ENCODE measurements at places on chromosomes 7 and 10.

DNA sequence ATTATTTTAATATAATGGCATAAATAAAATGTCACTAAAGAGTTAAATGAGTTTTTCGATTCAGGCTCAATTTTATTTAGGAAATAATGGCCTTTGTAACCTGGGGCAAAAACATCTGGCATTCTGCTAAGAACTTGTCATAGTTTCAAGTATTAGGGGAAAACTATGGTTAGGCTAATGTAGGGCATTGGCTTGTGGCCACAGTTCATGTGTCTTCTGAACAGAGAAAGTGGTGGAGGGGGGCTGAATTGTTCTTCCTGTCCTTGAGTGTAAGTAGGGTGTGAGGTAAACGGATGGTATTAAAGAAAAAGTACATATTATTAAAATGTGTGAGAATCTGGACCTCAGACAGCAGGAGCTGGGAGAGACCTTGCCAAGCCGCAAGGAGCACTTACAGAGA is 69.1 kb upstream of the KLF14 start:
- DNase-seq, result no peak

GRCh38 chr10:23139677-23140076 is 44.3 kb downstream of the MSRB2 start:
- DNase-seq, result no peak

DNA sequence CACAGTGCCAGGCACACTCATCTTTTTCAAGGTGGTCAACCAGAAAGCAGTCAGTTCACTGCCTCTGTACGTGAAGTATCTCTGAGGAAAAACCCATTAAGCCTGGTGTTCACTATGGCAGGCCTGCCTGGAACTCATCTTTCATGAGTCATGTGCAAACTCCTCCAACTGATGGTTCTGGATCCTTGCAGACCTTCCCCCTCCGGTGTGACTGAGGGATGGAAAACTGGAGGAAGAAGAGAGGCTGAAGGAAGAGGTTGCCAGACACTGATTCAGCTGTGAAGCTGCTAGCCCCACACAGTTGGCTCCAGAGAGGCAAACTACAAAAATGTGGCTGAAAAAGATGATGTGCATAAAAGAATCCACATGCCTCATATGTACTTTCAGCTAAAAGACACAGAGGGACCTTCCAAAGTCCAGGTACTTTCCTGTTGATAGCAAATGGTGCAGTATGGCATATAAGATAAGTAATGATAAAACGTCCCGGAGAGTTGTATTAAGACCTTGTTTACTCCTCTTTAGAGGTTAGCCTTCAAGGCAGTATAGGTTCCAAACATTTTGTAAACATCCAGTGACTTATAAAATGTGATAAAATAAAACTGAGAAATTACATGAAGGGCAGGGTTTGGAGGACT is 2.7 kb downstream of the CYP3A5 start:
- no peak for DNase-seq

DNA sequence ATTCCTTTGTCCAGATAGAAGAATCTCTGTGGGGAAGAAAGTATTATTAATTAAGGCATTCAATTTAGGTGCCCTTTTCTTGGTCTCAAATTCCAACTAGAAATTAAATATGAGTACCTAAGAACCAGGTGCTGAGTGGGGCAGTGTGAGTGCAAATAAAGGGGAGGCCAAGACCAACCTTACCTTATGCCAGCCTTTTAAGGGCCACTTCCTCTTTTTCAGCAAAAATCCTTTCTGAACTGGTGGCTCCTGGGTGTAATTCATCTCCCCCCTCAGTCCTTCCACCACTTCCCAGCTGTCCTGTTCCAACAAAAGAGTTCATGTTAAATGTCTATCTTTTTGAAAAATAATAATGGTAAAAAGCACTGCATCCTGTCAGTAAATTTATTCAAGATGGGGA is 108.2 kb downstream of the OSBPL3 start:
- DNase-seq, result no peak

- no peak for DNase-seq
Observed at GRCh38 chr10:2908851-2909630, 158.3 kb upstream of the PFKP start.

GRCh38 chr7:142851269-142851668 is 3.6 kb upstream of the EPHB6 start:
- no peak for DNase-seq

- DNase-seq, result no peak
Observed at GRCh38 chr7:36245684-36246299, 92.7 kb downstream of the EEPD1 start.

- no peak for DNase-seq
Observed at GRCh38 chr10:20747782-20748181, 149.3 kb downstream of the NEBL start.

DNA sequence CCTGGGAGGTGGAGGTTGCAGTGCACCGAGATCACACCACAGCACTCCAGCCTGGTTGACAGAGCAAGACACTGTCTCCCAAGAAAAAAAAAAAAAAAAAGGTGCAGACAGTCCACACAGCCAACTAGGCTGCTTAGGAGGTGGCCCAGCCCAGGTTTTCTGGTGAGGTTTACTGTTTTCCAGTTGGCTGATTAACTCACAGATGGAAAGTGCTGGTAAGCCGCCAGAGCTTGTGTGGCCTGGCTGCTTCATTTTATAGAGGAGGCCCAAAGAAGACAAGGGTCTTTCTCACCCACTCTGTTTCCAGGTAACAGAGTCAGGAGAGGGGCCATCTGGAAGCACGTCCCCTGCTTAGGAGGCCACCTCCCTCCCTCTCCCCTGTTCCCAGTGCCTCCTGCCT is 6.2 kb downstream of the RHBDD2 start:
- no peak for DNase-seq

DNA sequence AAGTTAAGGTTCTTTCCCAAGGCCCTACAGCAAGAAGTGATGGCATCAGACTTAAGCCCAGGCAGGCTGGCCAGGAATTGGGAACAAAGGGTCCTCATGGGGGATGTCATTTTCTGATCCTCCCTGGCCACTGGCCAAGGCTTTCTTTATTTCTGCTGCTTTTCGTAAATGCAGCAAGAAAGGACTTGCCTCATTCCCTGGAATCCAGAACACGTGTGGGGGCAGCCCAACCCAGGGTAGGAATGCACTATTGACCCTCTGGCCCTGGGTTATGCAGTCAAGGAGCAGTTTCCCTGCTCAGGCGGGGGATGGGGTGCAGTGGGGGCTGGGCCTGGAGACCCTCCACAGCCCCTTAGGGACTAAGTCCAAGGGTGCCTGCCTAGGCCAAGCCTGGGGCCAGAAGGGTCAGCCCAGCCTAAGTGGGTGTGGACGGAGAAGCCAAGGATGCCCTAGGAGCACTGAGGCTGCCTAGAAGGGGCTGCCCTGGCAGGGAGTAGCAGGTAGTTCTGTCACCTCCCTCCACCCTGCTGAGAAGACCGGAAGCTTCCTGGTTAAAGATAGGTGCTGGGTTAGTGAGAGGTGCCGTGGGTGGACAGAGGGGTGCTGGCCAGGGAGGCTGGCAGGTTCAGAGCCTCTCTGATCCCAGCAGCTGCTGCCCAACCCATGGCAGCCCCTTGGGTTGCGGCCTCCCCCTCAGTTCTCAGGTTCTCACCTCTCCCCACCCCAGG is 179.2 kb downstream of the SH3PXD2A start:
- no peak for DNase-seq

DNA sequence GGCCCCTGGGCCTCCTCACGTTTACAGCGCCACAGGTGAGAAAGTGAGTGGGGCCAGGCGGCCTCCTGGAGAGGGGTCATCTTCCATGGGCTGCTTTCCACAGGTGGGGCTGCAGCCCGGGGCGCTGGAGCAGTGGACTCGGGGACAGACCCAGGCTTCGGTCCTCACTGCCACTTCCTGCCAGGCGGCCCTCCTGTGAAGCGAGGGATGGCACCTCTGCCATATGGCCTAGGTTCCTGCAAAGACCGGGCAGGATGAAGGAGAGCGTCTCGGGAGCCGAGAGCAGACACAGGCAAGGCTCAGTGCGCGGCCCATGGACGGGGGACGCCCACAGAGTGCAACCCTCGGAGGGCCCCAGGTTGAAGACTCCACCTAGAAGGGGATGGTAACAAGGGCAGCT is 106.8 kb downstream of the MAD1L1 start:
- DNase-seq, result no peak

DNA sequence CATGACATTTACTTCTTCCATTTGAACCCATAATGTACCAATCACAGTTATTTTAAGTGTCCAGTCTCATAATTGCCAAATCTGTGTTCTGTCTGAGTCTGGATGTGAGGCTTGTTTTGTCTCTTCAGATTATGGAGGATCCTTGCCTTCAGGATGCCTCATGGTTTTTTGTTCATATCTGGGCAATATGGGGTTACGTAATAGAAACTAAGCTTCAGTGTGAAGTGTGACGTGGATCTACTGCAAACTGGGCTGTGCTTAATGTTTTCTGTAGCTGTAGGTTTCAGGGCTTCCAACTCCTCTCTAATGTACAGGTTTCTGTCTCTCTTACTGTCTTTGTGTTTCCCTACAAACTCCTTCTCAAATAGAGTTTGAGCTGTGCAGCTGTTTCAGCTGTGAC is 223.7 kb upstream of the ADARB2 start:
- DNase-seq, result no peak

DNA sequence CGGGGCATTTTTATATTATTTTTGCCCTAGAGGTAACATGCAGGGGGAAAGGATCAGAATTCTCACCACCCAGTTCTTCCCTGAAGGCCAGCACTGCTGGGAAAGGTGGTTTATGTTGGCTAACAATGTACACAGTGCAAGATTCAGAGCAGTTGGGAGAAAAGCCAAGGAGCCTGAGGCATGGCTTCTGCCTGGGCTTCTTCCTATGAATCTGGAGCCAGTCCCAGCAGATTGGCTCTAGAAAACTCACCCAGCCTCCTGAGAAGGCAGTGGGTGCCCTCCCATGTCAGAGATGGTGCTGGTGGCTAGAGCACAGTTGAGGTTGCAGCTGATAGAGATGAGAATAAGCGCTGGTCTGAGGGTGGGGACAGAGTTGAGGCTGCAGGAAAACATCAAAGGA is 44.7 kb upstream of the GPR26 start:
- DNase-seq, result no peak

- no peak for DNase-seq
Observed at GRCh38 chr7:85770332-85770731, 583.5 kb upstream of the SEMA3D start.

DNA sequence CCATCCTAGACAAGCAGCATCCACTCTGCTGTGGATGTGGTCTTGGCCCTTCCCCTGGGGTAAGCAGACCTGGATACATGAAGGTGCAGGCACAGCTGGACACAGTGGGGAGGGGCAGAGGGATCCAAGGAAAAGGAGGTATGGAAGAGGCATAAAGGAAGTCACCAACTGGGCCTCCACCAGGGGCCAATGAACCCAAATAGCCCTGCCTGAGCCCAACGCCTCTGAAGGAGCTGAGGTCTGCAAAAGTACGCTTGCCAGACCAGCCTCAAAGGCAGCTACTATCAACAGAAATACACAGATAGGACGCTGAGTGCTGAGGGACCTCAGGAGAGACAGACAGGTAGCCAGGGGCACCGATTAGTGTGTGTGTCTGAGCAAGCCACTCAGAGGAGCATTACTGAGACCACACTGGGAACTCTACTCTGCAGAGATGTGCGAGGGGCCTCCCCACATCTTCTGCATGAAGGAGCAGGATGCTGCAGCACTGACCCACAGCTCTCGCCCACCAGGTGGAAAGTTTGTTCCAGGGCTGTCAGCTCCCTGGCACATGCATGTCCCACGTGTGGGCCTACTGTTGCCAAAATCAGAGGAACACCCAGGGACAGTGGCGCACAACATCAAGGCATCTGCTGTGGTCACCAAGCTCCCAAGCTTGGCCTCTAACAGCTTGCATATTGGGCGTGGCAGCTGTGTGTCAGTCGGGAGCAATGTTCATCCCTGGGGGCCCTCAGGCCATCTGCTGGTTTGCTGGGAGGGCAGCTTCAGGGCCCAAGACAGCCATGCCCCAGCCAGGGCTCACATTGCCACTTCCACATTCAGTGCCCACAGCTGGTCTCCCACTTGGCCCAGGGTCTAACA is 40.0 kb downstream of the MKI67 start:
- no peak for DNase-seq

DNA sequence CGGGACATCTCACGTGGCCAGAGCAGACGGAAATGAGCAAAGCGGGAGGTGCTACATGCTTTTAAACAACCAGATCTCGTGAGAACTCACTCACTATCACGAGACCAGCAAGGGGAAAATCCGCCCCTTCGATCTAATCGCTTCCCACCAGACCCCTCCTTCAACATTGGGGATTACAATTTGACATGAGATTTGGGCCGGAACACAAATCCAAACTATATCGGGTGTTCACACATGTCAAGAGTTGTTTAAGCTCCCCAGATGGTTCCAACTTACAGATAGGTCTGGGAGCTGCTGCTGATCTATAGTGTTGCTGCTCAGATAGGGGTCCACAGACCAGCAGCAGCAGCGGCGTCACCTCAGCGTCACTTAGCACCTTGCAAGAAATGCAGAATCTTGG is 194.9 kb downstream of the GPAM start:
- DNase-seq, result no peak

GRCh38 chr7:1560620-1561031 is 4.6 kb upstream of the TMEM184A start:
- DNase-seq, result no peak

DNA sequence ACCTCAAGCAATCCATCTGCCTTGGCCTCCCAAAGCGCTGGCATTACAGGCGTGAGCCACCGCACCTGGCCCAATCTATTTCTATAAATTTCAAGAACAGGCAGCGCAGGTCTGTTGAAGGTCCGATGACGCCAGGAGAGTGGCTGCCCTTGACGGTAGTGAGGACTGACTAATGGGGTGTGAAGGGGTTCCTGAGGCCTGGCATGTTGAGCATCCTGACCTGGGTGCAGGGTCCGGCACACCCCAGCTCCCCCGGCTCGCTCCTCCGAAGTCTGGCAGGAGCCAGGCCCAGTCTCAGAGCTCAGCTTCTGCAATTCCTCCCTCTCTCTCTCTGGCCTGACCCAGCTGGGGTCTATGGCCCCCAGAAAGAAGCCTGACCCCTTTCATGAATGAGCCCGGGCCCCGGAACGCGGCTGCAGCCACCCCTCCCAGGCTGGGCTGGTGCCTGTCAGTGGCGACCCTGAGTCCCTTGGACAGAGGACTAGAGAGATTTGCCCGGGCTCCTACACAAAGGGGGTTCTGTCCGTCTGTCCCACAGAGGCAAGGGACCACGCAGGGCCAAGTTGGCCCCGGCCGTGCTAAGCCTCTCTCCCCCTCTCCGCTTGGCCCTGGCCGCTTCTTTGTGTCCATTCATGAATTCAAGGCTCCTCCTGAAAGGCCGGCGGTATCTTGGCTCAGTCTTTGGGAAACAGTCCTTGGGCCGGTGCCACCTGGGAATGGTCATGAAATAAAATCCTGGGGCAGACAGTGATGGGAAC is 18.8 kb downstream of the MMD2 start:
- peak; percentile 74 for DNase-seq
